Activated CD8-positive, alpha-beta T cell treated with anti-CD3 and anti-CD28 coated beads for 36 hours (primary cell): ENCODE measurements at places on chromosomes 3 and 15. TPM values are rescaled to one million over a fixed set of nuclear protein-coding genes. Genes with fewer than 3 reads are reported as not detected.
A peak's percentile ranks its signal among the peaks of the same experiment; 100 is the strongest.

The CLDN1 gene
- total RNA-seq, result 0.58 TPM

The SLC51A gene
- total RNA-seq, result not detected

- DNase-seq, result no peak
Measured at GRCh38 chr15:99717161-99718009, 15.9 kb downstream of the LYSMD4 start.

GRCh38 chr15:59516655-59517461 lies 78.9 kb downstream of the FAM81A start:
- DNase-seq, result no peak

GRCh38 chr3:36991923-36992805 lies 767 bp downstream of the EPM2AIP1 start:
- peak; percentile 37 for DNase-seq

DNA sequence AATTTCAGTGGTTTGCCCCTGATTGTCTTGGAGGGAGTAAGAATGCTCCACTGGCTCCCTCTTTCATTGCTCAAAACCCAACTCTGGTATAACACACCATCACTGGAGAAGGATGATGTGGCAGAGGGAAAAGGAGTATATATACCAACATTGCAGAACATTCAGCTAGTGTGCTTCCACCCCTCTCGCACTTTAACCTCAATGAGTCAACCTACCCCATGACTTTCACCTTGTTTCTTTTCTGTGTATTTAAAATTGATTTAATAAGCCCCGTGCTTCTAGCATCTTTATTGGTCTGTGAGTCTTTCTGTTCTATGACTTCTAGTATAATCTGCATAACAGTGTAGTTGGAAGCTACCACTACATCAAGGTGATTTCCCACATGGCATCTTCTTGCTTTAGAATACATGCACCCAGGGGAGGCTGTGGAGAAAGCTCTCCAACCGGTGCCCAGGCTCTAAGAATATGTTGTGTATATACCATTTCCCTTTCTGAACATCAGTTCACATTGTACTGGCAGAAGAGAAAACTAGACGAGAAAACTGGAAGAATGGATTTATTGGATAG lies 595.1 kb upstream of the TGFBR2 start:
- DNase-seq, result peak; percentile 4
